Suprapubic skin (tissue), 4 donors: ENCODE measurements at places on chromosomes 1 and 21. TPM values are rescaled to one million over a fixed set of nuclear protein-coding genes. Genes with fewer than 3 reads are reported as not detected.

The TTC22 gene
- 59.7 TPM for total RNA-seq

The AK5 gene
- total RNA-seq = 1.2 TPM

The PRRC2C gene
- total RNA-seq = 96.9 TPM

The NUP210L gene
- not detected for total RNA-seq

The NGF gene
- not detected for total RNA-seq

The LRRC53 gene
- not detected for total RNA-seq

The FMO3 gene
- 0.64 TPM for total RNA-seq

The RNF223 gene
- 4.7 TPM for total RNA-seq

The EDARADD gene
- 10.1 TPM for total RNA-seq

The KCNK2 gene
- 5.2 TPM for total RNA-seq

The DNASE2B gene
- total RNA-seq = not detected

The KIAA0040 gene
- total RNA-seq = 19.3 TPM

The RBBP4 gene
- total RNA-seq = 80.5 TPM

The ATF3 gene
- total RNA-seq = 43.9 TPM

The S100A3 gene
- 88.0 TPM for total RNA-seq

The CLIC6 gene
- total RNA-seq = 4.7 TPM

The SPRR2F gene
- total RNA-seq = not detected

The CFHR1 gene
- not detected for total RNA-seq

The KCNJ10 gene
- total RNA-seq = not detected

The MYOG gene
- total RNA-seq = not detected

The CFAP107 gene
- not detected for total RNA-seq

The CNKSR1 gene
- 45.6 TPM for total RNA-seq

The OR2T11 gene
- 0.53 TPM for total RNA-seq

The OR10Z1 gene
- not detected for total RNA-seq

The FCRL1 gene
- not detected for total RNA-seq

The ERVH48-1 gene
- not detected for total RNA-seq

The CLCNKB gene
- not detected for total RNA-seq

The CFAP74 gene
- total RNA-seq = not detected

The TMOD4 gene
- total RNA-seq = not detected

The CCDC30 gene
- total RNA-seq = 2.7 TPM

The SLAMF6 gene
- total RNA-seq = 1.0 TPM

The SPRR2E gene
- total RNA-seq = 314 TPM

The KIAA1614 gene
- total RNA-seq = 6.5 TPM
